ENCODE measurements at places on chromosomes 3 and 15.
A peak's percentile ranks its signal among the peaks of the same experiment; 100 is the strongest.

- DNase-seq: no peak
Measured at GRCh38 chr3:37726525-37727290, 135.0 kb upstream of the CTDSPL start.

- no peak for DNase-seq
Measured at GRCh38 chr3:30480587-30480986, 125.8 kb upstream of the TGFBR2 start.

DNA sequence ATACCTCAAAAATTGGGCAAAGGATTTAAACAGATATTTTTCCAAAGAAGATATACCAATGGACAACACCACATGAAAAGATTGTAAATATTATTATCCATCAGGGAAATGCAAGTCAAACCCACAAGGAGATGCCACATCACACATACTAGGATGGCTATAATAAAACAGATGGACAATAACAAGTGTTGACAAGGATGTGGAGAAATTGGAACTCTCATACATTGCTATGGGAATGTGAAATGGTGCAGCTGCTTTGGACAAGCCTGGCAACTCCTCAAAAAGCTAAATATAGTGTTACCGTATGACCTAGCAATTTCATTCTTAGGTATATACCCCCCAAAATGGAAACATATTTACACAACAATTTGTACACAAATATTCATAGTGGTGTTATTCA is 59.3 kb downstream of the PPCDC start:
- DNase-seq: no peak

GRCh38 chr3:61774279-61774890 is 213.0 kb downstream of the PTPRG start:
- no peak for DNase-seq

GRCh38 chr3:131454501-131454900 is 48.3 kb downstream of the MRPL3 start:
- no peak for DNase-seq

- DNase-seq: no peak
Measured at GRCh38 chr3:136022529-136023263, 57.2 kb downstream of the PPP2R3A start.

DNA sequence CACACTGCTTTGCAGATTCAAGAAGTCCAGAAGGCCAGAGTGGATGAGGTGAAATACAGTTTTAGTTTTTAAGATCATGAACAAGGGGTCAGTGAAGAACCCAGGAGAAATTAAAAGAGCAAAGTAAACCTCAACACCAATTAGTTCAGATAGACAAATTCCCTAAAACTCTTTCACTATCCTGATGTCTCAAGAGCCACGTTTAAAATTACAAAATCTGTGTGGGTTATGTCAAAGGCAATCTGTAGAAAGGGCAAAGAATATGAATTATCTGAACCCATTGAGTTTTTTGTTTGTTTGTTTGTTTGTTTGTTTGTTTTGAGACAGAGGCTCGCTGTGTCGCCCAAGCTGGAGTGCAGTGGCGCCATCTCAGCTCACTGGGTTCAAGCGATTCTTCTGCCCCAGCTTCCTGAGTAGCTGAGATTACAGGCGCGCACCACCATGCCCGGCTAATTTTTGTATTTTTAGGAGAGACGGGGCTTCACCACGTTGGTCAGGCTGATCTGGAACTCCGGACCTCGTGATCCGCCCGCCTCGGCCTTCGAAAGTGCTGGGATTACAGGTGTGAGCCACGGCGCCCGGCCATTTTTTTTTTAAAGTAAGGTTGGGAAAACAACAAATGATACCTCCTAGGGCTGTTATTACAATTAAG is 32.1 kb upstream of the ST3GAL6 start:
- no peak for DNase-seq

DNA sequence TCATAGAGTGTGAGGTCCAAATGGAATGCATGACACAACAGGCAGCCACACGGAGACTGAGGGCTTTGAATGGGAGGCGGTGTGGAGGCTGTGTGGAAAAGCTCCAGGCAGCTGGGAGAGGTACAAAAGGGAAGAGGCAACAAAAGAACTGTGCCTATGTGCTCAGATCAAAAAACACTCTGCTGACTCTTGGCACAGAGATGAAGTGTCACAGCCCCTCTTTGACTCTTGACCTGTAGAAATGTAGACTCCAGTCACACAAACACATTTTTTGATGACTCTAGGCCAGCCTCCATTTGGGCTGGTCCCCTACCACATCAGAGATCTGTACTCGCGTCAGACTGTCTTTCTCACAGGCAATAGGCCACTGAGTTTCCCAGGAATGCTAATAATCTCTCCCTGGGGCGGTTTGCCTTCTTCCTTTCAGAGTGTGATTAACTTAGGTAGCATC is 456.0 kb downstream of the TUSC7 start:
- DNase-seq: peak; percentile 83

GRCh38 chr15:81284256-81285031 is 39.5 kb downstream of the STARD5 start:
- no peak for DNase-seq

- DNase-seq: no peak
Measured at GRCh38 chr15:42070279-42070975, 23.9 kb downstream of the PLA2G4D start.

DNA sequence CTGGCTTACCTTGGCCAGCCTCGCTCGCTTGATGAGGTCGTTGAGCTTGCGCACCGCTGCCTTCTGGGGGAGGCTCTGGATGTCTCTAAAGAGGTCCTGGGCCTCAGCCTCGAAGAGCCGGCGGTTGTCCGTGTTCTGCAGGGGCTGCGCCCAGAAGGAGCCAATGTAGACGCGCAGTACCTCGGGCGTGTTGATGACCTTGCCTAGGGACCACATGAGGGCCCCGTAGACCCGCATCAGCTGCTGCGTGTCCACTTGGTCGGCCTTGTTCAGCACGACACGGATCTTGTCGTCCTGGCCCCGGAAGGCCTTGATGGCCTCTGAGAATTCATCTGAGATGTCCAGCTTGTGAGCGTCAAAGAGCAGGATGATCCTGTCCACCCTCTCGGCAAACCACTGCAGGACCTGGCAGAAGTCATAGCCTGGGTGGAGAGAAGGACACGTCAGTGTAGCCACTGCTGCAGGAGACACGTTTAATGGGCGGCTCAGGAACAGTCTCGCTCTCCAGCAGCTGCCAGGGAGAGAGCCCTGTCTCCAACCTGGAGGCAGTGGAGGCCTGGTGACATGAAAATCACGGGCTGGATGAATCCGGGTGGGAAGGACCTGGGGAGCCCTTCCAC is 25.5 kb upstream of the SPTBN5 start:
- no peak for DNase-seq

- no peak for DNase-seq
Measured at GRCh38 chr3:123156276-123156995, 45.3 kb upstream of the SEC22A start.

DNA sequence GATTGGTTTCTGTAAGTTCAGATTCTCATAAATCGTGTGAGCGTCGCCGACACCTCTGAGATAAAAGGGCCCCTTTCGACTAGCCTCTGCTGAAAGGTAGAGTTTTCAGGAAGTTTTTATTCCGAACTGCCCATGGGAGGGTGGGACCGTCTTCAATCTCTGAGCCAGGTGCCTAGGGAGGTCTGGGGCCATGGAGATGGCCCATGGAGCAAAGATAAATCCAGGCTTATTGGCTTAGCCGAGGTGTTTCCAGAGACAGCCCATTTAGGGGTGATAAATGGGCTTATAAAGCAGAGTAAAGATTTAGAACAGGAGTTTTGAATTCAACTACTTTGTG is 442 bp downstream of the QTRT2 start:
- no peak for DNase-seq

GRCh38 chr3:188578576-188579363 is 424.8 kb downstream of the LPP start:
- peak; percentile 86 for DNase-seq

GRCh38 chr15:101206176-101206591 is 45.7 kb downstream of the CHSY1 start:
- DNase-seq: peak; percentile 77

DNA sequence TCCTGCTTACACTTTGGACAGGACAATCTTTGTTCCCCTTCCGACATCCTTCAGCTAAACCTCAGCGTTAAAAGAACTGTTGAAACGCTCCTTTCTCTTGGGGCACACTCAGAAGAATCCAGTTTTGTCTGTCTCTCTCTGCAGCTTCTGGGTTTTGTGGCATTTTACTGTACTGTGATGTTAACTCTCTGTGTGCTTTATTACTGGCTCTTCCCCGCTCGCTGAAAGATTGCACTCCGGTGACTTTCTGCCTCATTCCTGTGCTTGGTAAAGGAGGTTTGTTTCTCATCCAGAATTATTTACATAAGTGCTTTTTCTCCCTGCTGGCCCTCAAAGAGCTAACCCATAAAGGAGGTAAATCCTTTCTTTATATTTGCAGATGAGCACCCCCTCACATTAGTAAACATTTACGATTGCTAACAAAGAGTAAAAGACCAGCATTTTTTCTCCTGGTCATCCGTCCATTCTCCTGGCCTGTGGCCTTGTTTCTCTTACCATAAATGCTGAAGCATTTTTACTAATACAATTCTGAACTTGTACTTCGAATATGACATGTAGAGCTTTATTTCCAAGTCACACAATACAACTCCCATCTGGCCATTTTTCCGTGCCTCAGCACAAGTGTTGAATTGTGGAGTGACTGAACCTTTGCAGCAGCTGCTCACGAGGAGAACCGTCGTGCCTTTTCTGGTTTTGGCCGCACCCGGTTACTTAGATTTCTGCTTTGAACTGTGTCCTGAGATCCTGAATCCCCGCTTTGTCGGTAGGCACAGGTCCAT is 69.3 kb upstream of the RPL35A start:
- DNase-seq: no peak

DNA sequence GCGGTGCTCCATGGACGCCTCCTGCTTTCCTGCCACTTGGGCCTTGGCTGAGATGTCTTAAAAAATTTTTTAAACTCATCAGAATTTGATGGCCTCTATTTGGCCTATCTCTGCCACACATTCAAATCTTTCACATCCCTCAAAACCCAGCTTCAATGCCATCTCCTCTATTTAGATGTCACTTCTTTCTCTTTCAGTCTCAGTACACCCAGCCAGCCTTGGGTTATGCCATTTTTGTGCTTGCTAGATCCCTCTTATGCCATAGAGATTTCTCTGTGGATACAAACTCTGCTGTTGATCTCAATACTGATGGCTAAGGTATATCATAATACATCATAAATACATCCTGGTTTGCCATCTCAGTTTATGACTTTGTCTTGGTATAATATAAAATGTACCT is 222.3 kb upstream of the TPRG1 start:
- no peak for DNase-seq

GRCh38 chr15:20348291-20348899 is 193.2 kb downstream of the GOLGA6L6 start:
- DNase-seq: no peak

DNA sequence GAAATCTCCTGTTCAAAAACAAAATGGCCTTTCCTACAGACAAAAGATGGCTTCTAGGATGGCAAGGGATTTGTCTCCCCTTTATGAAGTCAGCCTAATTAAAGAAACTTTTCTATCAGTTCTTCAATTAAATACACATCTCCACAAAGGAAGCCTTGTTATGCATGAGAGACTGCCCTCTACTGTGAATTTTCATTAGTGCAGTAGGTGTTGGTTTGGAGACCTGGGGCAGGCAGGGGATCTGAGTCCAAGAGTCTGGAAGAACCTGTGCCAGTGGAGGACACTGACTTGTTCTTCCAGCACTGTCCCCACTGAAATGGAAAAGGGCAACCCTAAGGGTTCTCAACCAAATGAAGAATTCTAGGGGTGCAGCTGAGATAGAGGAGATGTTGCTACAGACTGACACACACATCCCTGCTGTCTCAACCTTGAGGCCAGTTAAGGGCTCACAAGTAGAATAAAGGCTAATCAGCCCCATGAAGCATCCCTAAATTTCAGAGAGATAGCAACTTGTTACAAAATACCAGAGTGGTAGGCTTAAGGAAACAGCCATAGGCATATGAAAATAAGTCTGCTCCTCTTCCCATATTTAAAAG is 174.0 kb upstream of the PRICKLE2 start:
- peak; percentile 73 for DNase-seq

DNA sequence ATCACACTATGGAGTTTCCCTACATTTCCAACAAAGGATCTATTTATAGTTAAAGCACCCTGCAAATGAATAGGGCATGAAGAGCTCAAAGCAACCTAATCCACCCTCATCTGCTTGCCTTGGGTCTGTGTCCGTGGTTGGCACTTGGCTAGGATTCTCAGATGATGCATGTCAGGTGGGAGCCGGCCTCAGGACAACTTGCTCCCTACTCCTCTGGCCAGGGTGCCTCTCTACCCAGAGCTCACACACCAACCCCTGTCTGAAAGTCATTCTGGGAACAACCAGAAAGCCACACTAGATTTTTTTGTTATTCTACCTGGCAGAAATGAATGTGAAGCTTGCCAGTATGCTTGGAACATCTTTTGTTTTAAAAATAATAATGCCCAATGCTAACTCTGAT is 13.2 kb downstream of the ARHGEF3 start:
- no peak for DNase-seq

GRCh38 chr15:29268706-29269484 is 727 bp downstream of the NSMCE3 start:
- peak; percentile 30 for DNase-seq

DNA sequence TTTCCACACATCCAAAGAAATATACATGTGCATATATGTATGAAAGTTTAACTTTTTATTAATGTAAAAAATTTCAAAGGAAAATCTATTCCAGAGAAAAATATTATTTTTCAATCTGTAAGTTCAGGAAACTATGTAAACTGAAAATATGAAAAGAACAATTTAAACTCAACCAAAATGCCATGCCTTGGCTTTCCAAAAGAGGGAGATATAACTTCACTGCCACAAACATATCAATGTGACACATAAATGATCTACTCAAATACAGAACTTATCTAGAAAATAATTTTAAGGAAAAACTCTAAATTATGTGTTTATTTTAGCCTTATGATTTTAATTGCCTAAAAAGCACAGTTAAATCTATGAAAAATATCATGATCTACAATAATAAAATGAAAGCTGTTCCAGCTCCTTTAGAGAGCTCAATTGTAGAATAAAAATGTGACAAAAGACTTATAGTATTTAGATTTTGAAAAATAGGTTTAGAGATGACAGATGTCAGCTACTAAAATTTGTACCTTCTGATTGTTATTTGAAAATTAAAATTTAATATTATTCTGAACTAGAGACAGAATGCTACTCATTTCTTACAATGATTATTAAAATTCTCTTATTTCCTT is 94.8 kb downstream of the GBE1 start:
- peak; percentile 41 for DNase-seq

All from fibroblast of skin of back (primary cell).